ENCODE measurements at places on chromosomes 3 and 15.

GRCh38 chr3:152379415-152380042, 110.8 kb downstream of the MBNL1 start:
- no peak for DNase-seq

DNA sequence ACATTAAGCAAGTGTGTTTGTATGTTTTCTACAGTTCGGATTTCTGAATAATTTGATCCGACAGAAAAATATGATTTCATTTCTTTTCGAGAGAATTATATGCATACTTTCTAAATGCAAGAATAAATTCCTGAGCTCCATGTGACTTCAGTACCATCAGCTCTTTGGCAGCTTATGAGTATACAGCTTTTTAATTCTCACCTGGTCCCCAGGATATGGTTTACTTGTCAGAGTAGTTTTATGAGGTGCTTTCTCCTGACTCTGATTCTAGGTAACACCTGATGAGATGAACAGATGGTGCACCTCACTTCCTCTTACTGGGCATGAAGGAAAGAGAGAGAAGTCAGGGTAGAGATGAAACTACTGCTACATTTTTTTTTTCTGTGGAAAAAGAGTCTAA, 3.1 kb downstream of the HGD start:
- no peak for DNase-seq

- DNase-seq: no peak
Measured at GRCh38 chr3:133238015-133238414, 161.8 kb upstream of the BFSP2 start.

DNA sequence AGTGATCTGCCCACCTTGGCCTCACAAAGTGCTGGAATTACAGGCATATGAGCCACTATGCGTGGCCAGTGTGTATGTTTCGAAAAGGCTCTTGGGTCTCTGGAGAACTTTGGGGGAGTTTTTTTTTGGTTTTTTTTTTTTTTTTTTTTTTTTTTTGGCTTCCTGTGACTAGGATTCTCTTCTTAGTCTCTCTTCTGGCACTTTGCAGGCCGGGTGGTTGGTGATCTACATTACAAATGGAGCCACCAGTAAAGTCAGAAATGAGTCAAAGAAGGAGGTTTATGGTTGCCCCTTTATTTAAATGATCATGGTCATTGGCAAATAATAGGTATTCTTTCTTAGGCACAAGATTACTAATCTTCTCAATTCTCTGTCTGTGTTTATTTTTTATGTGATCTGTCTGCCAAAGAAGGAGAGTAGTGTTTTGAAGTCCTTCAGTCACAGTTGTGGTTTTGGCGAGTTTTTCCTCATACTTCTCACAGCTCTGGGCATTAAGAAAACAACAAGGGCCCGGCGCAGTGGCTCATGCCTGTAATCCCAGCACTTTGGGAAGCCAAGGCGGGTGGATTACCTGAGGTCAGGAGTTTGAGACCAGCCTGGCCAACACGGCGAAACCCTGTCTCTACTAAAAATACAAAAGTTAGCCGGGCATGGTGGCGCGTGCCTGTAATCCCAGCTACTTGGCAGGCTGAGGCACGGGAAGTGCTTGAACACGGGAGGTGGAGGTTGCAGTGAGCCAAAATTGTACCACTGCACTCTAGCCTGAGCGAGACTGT, 38.3 kb downstream of the PDE8A start:
- DNase-seq: no peak

GRCh38 chr15:93129702-93130488, 40.9 kb upstream of the RGMA start:
- DNase-seq: no peak

DNA sequence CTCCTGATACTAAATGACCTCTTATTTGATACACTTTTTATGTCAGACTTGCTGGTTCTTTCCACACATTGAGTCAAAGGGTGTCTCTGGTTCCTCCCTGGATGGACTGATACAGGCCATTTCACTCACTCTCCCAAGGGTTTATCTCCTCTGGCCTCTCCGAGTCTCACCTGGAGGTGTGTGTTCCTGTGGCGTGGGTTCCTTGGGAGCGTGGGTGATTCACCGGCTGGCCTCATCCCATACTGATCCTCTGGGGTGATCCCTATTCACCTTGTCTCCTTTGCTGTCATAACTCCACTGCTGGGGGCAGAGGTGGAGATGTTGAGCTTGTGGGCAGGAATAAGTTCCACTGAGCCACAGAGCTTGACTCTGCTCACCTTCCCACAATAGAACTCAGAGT, 61.1 kb downstream of the ST6GAL1 start:
- no peak for DNase-seq

GRCh38 chr15:101126618-101127505, 125.0 kb downstream of the CHSY1 start:
- DNase-seq: no peak

- DNase-seq: no peak
Measured at GRCh38 chr3:12750223-12750622, 8.8 kb downstream of the TMEM40 start.

DNA sequence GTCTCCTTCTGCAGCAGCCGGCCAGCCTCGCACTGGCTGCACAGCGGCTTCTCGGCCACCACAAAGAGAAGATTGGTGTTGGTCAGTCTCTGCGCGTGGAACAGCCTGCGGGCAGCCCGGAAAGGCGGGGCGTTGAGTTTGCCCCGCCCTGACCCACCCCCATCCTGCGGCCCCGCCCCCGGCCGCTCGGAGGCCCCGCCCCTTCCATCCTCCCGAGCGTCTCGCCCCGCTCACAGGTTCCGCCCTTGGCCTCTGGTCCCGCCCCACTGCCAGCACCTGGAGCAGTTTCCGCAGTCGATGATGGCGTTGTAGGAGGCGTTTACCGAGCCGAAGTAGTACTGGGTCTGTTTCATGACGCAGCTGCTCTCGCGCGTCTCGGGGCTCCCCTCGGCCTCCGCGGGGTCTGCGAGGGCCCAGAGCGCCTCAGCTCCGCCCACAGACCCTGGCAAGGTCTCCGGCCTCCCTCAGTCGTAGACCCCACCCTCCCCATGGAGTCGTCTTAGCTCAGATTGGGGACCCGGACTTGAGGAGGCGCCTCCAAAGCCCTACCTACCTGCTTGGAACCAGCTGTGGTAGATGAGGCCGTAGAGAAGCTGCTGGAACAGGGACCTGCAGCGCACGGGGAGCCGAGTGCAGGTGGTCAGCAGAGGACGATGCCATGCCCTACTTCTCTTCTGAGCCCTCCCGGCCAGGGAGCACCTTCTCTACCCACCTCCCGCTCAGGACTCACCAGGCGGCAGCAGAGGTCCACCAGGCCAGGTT, 5.9 kb upstream of the TMEM115 start:
- DNase-seq: peak; percentile 95

- DNase-seq: no peak
Measured at GRCh38 chr3:20403986-20404740, 218.2 kb upstream of the SGO1 start.

DNA sequence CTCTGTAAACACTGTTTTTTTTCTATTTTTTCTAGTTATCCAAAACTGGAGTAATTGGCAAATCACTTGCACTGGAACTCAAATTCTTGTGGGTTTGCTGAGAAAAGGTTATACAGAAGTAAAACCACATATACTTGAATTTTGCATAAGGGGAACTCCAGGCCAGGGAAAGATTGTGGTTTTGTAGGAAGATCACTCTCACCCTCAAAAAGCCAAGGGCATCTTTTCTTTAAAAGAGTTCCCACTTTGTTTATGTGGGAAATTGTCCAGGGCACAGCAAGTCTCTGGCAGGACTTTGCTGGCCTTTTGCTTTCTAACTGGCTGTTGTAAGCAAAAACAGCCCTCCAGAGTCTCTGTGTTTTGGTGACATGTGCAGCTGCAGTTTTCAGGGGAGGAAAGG, 340.3 kb upstream of the RBMS3 start:
- DNase-seq: no peak

DNA sequence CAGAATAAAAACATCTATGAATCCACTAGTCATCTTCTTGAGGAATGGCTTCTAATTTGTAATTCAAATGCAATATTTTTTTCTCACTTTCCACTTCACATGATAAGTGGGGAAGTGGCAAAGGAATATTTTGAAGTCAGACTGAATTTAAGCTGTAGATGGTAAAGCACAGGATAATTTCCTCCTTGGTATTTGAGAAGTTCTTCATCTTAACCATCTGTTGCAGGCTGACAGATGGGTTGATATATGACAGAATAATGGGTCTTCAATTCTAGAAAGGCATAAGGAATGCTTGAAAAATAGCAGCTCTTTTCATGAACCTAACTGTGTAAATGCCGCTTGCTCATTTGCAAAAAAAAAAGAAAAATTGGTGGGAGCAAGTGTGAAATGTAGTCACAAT, 66.5 kb upstream of the SNTN start:
- no peak for DNase-seq

DNA sequence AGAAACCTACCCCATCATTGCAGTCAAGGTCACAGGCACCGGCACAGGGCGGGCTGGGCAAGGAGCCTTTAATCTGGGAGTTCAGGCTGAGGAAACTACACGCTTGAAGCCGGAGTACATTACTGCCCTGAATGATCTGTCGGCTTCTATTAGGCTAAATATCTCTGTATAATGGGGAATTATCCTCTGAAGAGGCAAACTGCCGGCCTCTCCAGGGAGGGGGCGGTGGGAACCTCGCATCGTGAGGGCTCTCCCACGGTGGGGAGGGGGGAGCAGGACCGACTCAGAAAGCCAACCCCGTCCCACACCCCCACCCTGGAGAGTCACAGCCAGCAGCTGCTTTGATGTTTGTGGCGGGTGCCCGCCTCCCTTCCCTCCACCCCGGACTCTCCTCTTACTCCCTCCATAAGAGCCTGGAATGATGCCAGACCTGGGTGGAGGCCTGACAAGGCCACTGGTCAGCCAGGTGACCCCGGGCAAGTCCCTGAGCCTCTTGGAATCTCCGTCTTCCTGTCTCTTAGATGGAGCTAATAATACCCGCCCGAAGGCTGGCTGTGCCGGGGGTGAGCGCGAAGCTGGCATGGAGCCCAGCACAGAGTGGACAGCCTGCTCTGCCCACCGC, 63.4 kb upstream of the LINGO1 start:
- no peak for DNase-seq

GRCh38 chr3:95343767-95344166, 1280.9 kb downstream of the NSUN3 start:
- DNase-seq: no peak

- no peak for DNase-seq
Measured at GRCh38 chr15:77104155-77104554, 33.2 kb upstream of the TSPAN3 start.

- DNase-seq: no peak
Measured at GRCh38 chr15:90413411-90414379, 25.7 kb downstream of the IQGAP1 start.

- DNase-seq: no peak
Measured at GRCh38 chr3:32062950-32063582, 43.4 kb upstream of the GPD1L start.

GRCh38 chr3:193850084-193850619, 257.1 kb downstream of the OPA1 start:
- no peak for DNase-seq

DNA sequence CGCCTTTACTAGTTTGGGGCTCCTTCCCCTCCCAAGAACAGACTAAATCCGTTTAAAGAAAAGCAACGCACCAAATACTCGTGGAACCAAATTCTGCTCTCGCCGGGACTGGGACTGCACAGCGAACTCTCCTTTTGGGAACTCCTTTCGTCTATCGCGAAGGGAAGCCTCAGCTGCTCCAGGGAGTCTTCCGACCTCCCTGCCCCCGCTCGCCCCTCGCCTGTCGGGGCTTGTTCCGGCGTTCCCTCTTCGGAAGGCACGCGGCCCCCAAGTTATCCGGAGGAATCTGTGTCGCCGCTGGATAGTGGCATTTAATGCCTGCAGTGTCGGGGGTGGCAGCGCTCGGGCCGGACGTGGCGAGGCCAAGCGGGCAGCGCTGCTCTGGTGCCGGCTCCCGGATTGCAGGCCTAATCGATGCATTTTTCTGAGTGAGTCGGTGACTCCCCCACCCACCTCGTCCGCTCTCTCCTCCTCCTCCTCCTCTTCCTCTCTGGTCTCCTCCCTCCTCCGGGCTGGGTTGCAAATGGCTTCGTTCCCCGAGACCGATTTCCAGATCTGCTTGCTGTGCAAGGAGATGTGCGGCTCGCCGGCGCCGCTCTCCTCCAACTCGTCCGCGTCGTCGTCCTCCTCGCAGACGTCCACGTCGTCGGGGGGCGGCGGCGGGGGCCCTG, at the start of gene TRIM71:
TRIM71 (plus strand) TSS at position 440 of the 671 bp plus-strand sequence; CDS start at position 524, 84 bp downstream.
- no peak for DNase-seq

GRCh38 chr15:38482572-38482971, 28.6 kb downstream of the FAM98B start:
- DNase-seq: peak; percentile 15

GRCh38 chr15:29051422-29051821, 165.6 kb downstream of the APBA2 start:
- DNase-seq: no peak

DNA sequence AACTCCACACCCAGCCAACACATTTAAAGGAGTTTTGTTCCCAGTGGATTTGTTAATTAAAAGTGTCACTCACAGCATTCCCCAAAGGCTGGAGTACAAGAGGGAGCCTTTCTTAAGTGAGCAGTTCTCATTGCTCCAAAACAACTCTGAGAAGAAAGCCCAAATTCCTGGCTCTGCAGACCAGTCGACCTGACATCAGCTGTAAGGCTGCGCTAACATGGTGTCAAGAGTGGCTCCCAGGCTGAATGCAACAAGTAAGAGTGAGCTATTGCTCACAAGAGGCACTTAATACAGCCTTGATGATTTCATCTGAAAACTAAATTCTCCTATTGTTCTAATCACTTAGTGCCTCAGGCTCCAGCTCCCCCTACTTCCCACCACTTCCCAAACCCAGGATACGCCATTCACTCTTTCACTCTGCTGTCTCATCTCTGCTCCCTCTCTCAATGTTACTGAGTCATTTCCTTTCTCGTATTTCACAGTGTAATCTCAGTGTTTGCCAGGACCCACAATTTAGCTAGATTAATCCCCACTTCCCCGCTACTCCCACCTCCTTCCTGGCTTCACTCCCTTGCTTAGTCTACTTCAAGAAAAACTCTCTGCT, 81.8 kb downstream of the WWTR1 start:
- DNase-seq: no peak

DNA sequence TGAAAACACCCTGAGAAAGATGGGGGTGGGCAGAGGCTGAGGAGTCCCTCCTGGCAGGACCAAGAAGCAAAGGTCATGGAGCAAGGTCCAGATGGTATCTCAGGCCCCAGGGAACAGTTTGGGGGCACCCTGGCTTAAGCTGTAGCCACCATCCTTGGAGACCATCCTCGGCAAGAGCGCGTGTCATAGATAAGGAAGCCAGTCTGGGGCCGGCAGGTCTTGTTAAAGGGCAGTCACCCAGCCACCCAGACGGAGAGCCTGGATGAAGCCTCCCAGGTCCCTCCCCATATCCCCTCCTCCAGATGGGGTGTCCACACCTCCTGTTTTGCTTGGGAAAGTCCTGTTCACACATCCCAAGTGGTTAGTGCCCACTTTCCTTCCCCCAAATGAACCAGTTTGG, 191.1 kb downstream of the KLF13 start:
- no peak for DNase-seq

DNA sequence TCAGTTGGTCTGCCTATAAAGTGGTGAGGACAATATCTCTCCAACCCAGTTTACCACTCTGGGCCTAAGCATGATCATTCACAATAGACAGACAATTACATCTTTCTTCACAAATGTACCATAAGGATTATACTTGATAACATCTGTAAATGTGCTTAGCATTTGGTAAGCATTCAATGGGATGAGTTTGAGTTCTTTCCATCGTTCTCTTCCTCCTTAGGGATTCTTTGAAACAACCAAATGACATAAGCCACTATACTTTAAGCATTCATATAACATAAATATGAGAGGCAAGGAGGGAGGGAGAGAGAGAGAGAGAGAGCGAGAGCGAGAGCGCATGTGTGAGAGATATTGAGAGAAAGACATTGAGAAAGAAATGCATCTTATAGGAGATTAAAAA, 303.3 kb upstream of the CBLB start:
- DNase-seq: no peak
